ENCODE measurements at places on chromosomes 6 and 20. TPM values are rescaled to one million over a fixed set of nuclear protein-coding genes. Genes with fewer than 3 reads are reported as not detected.

DNA sequence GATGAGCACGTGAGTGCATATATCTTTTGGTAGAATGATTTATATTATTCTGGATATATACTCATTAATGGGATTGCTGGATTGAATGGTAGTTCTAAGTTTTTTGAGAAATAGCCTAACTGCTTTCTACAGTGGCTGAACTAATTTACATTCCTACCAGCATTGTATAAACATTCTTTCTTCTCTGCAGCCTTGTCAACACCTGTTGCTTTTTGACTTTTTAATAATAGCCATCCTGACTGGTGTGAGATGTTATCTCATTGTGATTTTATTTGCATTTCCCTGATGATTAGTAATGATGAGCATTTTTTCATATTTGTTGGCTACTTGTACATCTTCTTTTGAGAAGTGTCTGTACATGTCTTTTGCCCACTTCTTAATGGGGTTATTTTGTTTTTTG lies 116.3 kb downstream of the ADTRP start:
- DNase-seq = no peak

GRCh38 chr6:102215425-102215824 lies 821.9 kb downstream of the GRIK2 start:
- no peak for DNase-seq

Gene CTCFL
- not detected for polyA plus RNA-seq

Gene HLA-DQA1
- 15.3 TPM for polyA plus RNA-seq

DNA sequence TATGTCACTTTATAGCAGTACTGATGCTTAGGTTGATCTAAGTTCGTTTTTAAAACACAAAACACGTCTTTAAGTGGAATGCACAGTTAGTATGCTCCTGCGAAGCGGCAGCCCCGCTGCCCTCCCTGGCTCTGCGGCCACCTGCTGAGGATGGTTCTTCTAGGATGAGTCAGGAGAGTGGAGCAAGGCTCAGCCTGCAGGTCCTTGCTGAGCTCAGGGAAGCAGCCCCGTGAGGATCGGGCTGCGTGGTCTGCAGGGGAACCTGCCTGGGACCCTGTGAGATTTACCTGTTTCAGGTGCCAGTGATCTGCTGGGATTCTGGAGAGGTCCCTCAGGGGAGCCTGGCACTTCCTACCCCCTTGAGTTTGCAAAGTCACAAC lies 57.5 kb downstream of the SYNJ2 start:
- no peak for DNase-seq

DNA sequence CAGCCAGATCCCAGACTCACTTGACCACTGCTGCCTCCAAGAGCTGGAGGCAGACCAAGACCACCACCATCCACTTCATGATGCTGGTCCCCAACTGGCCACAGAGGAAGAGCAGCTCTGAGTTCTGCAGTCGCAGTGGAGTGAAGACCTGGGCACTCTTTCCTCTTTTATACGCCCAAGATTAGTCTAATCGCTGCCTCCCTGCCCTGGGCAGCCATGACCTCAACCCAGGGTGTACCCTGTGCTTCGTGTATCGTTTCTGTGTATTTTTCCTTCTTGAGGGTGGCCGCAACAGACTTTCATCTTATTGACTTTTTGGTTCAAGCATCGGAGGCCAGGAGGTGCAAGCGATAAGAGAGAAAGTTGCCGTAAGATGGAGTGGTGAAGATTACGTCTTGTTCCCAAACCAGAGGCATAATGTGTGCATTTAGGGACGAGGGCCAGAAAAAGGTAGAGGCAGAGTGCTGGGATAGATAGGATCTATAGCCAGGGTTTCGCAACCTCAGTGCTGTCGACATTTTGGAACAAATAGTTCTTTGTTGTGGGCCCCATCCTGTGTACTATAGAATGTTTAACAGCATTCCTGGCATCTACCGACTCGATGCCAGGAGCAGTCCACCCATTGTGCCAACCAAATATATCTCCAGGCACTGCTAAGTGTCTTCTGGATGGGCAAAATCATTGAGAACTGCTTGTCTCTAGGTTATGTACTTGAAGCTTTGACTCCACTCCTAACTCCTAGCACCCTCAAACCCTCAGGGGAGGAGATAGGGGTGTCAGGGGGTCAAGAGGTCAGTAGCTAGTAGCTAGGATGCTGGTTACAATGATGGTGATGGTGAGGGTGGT lies at the start of gene PGC:
Gene PGC (minus strand): TSS at position 142 of the 846 bp plus-strand sequence. CDS start 63 bp downstream, at position 79.
- DNase-seq = no peak

DNA sequence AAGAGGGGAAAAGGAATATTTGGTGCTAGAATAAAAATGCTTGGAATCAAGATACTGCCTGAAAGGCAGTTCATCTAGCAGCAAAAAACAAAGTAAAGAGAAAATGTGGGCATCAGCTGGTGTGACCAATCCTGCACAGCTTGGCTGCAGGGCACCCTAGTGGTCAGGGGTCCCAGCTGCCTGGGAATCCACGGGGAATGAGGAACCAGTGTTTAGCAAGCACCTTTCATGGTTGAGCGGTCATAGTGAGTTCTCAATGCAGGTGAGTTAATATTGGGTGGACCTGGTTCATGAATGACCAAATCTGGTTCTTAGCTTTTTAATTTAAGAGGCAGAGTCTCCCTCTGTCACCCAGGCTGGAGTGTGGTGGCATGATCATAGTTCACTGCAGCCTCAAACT lies 53.3 kb downstream of the CAP2 start:
- DNase-seq = no peak

- no peak for DNase-seq
These were observed 11.0 kb downstream of the RTN4IP1 start for GRCh38 chr6:106618324-106618723.

DNA sequence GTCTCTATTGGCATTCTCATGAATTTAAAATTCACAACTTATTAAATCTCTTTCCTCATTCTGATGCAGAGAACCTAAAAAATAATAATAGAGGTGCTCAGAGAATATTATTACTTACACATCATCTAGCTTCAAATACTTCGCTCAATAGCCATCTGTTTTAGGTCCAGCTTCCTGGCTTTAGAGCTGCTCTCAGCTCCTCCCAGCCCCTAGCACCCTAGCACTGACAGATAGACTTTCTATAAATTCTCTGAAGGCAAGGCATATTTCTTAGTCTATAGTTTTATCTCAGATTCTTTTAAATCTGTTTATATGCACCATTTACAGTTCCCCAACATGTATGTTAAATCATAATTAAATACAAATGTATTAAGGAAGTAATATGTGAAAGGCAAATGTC lies 281.3 kb downstream of the PTPRK start:
- no peak for DNase-seq

- no peak for DNase-seq
These were observed 771 bp upstream of the SNAI1 start for GRCh38 chr20:49982072-49982345.

Gene FAM184A
- polyA plus RNA-seq = 2.3 TPM

GRCh38 chr20:57263801-57264792 lies 2.3 kb downstream of the BMP7 start:
- DNase-seq = no peak

Gene PLEKHG1
- polyA plus RNA-seq = 1.0 TPM

DNA sequence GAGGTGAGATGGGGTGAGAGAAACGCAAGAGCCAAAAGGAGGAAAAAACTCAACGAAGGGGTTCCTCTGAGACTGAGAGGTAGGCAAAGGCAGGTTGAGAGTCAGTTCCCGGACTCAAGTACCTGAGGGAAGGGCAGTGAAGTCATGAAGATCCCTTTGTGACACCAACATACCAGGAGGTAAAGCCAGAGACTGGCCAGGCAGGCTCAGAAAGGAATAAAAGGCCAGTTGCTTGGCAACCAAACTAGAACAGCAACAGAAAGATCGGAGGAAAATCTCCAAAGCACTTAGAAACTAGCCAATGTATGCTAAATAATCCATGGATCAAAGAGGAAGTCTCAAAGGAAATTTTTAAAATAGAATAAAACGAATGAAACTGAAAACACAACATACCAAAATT lies 209.8 kb upstream of the PROKR2 start:
- DNase-seq = no peak

GRCh38 chr20:58893355-58894120 lies 41.0 kb downstream of the GNAS start:
- DNase-seq = no peak

Gene HLA-DRB5
- polyA plus RNA-seq = 3.2 TPM

- peak; percentile 49 for DNase-seq
These were observed 23.1 kb upstream of the MROH8 start for GRCh38 chr20:37202267-37202943.

Gene THBD
- polyA plus RNA-seq = not detected

- no peak for DNase-seq
These were observed 91.9 kb upstream of the HMGCLL1 start for GRCh38 chr6:55670850-55671413.

GRCh38 chr20:7855545-7855944 lies 84.7 kb downstream of the HAO1 start:
- no peak for DNase-seq

DNA sequence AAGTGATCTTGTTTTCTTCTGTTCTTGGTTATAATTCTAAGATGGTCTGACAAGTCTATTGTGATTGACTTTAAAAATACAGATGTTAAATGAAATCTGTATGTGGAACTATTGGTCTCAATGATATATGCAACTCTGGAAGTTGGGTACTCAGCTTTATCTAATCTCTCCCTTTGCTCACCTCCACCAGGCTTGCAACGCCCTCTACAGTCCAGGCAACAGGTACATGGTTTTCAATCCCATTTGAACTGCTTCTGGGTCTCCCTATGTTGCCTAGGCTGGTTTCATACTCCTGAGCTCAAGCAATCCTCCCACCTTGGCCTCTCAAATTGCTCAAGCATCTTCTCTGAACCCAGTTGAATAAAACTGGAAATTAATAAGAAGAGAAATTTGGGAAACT lies 25.6 kb upstream of the HLA-DQB1 start:
- peak; percentile 59 for DNase-seq

Gene PXDC1
- not detected for polyA plus RNA-seq

DNA sequence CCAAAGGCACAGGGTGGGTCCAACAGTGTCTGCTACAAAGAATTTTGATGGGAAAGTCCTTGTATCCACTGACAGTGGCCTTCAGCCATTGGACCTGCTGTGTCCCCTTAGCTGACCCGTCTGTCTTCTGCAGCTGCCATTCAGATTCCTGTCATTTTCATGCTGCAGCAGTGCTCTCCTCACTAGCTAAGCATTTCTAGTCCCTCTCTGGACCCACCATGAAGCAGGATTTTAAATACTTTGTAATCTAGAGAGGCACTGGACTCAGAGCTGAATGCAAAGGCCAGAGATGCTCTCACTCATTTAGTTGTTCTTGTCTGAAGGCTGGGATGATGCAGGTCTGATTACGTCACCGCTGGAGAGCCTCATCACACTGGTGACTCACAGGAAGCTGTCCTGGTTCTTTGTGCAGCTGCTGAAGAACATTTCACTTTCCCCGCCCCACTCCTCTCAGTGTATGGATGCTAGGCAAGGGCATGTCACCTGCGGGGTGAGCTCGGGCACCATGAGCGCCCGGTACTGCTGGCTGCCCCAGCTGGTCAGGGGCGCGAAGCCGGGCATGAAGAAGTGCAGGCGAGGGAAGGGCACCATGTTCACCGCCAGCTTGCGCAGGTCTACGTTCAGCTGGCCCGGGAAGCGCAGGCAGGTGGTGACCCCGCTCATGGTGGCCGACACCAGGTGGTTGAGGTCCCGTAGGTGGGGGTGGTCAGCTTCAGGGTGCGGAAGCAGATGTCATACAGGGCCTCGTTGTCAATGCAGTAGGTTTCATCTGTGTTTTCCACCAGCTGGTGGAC lies 19.4 kb upstream of the TUBB2A start:
- DNase-seq = no peak

- DNase-seq = no peak
These were observed 92.9 kb downstream of the SHLD1 start for GRCh38 chr20:5843054-5843592.

Gene IL17F
- 0.46 TPM for polyA plus RNA-seq

DNA sequence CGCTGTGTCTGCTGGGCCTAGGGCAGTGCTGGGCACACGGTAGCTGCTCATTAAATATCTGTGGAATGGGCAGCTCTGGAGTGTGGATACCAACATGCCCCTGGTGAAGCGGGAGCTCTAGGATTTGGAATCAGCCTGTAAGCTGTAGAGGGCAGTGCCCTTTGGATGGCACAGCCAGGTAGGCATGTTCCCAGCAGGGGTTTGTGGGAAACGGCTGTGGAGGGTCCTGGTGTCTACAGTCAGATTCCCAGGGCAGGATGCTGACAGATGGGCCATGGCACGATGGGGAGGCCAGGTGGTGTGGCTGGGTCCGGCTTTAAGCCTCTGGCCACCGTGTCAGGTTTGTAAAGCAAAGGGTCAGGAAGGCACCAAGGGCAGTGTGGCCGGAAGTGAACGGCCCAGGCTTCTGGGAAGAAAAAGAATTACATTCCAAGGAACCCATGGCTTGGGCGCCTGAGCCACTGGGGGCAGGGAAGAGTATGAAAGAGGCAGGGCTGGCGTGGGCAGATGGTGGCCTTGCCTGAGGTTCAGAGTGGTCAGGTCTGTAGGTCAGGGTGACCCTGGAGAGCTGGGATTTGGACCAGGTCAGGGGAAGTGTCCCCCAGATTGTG lies 44.8 kb downstream of the UBE2V1 start:
- DNase-seq = no peak

Gene NRN1
- polyA plus RNA-seq = 0.10 TPM

DNA sequence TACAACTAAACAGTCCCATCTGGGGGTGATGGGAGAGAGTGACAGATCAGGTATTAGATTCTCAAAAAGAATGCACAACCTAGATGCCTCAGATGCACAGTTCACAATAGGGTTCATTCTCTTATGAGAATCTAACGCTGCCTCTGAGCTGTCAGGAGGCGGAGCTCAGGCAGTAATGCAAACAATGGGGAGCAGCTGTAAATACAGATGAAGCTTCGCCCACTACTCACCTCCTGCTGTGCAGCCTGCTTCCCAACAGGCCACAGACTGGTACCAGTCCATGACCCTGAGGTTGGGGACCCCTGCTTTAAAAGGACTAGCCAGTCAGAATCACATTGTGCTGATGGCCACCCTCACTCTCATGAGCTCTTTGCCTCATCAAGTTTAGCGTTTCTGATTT lies 247.0 kb upstream of the KCNQ5 start:
- DNase-seq = no peak

DNA sequence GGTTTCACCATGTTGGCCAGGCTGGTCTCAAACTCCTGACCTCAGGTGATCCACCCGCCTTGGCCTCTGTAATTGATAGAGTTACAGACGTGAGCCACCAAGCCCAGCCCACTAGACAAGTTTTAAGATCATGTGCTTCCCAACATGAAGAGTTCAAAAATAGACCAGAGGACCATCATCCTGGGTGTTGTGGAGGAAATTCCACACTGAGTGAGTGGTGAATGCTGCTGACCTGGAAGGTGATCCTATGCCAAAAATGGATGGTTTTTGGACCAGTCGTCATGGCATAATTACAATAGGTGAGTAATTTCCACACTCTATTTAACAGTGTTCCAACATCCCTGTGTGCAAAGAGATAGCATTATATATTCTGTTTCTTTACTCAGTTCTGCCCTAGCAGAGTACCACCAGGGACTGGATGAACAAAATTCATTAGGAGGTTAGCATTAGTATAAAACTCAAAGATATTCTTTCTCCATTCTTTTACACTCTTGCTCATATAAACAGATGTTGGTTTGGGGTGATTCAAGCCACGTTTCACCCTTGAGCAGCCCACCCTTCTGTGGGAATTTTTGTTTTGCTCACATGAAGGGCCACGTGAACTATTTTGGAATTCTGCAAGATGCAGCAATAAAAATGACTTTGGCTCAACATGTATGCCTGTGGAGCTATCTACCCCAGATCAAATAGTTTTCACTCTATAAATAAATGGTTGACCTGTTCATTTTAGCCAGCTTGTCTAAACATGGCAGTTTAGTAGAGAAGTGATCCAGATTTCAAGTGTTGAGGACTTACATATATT lies 206.2 kb upstream of the TCF21 start:
- DNase-seq = no peak

GRCh38 chr20:24634855-24635254 lies 165.4 kb downstream of the SYNDIG1 start:
- no peak for DNase-seq

Gene HCRTR2
- polyA plus RNA-seq = not detected

Gene SFT2D1
- 103 TPM for polyA plus RNA-seq

Gene ATF6B
- polyA plus RNA-seq = 20.0 TPM

All from CD4-positive, CD25-positive, alpha-beta regulatory T cell (primary cell).